ENCODE measurements at places on chromosomes 2 and 18.

- DNase-seq: no peak
Measured at GRCh38 chr2:104465981-104466380, 387.9 kb upstream of the POU3F3 start.

DNA sequence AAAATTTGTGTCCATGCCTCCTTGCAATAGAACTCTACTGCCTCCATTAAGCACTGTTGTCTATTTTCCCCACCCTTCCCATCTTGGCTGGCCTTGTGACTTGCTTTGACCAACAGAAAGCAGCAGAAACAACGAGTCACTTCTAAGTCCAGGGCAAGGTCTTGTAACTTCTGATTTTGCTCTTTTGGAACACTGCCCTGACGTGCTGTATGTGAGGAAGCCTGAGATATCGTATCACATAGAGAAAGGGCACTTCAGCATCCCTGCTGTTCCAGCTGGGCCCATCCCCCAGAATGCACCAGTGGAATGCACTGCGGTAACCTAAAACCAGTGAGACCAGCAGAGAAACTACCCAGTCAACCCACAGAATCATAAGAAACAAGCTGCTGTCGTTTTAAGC lies 28.1 kb downstream of the NCKAP1 start:
- no peak for DNase-seq

- peak; percentile 21 for DNase-seq
Measured at GRCh38 chr2:27441958-27442919, at the start of gene KRTCAP3. Gene KRTCAP3, plus strand, starts transcription at chr2:27442381. Its CDS starts 32 bp downstream, at chr2:27442413.

GRCh38 chr2:10267551-10268465 lies 34.9 kb upstream of the HPCAL1 start:
- DNase-seq: no peak

GRCh38 chr2:42223855-42224268 lies 54.7 kb downstream of the EML4 start:
- DNase-seq: no peak

GRCh38 chr18:70030728-70031127 lies 83.1 kb upstream of the CD226 start:
- DNase-seq: no peak

DNA sequence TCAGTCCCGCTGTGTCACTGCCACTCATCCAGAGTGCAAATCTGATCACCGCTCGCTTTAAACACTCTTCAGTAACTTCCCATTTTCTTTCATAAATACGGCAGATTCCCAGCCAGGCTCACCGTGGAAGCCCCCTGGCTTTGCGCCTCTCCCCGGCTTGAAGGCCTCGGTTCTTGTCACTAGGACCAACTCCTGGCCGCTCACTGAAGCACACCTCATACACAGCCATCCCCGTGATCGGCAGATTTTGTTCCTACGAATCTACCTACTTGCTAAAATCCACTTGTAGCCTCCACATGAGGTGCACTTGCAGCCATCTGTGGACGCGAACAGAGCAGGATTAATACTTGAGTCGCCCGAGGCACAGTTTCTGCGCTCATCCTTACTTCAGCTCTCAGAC lies 462.4 kb upstream of the MYT1L start:
- DNase-seq: no peak

GRCh38 chr2:211609127-211609526 lies 929.5 kb downstream of the ERBB4 start:
- DNase-seq: no peak

GRCh38 chr2:181262782-181263181 lies 194.4 kb upstream of the ITGA4 start:
- no peak for DNase-seq

GRCh38 chr2:136065384-136065783 lies 52.6 kb downstream of the CXCR4 start:
- no peak for DNase-seq

Data from CD4-positive, alpha-beta T cell treated with Interleukin-4 for 1 hour (primary cell).